ENCODE measurements at places on chromosomes 3 and 15.

- DNase-seq = no peak
These were observed 17.1 kb downstream of the CCDC13 start for GRCh38 chr3:42755681-42756578.

DNA sequence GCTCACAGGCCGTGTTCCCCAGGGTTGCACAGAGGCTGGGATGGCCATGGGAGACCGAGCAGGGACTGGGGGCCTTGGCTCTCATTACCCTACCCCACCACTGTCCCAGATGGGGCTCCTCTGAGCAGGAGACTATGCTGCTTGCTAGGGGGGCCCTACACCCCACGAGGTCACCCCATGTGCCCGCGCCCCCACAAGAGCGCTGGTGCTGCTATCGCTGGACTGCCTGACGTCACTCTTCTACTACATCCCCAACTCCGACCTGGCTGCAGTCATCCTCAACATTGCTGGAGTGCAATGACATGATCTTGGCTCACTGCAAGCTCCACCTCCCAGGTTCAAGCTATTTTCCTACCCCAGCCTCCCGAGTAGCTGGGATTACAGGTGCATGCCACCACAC is 307.7 kb downstream of the ARRDC4 start:
- no peak for DNase-seq

DNA sequence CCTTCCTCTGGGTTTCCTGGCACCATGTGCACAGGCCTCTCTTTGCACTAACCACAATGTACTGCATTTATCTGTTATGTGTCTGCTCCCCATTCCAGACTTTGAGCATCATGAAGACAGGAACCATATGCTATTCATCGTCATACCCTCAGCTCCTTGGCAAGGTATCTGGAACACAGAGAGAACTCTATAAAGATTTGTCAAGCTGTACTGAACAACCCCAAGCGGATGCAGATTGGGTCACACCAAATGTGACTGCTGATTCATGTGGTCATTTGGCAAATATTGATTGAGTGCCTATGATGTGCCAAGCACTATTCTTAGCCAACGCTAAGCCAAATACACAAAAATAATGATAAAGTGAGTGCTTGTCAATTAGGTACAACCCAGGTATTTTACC is 7.5 kb upstream of the MEGF11 start:
- DNase-seq = no peak

GRCh38 chr3:150766742-150767141 is 3.8 kb upstream of the SIAH2 start:
- DNase-seq = no peak

DNA sequence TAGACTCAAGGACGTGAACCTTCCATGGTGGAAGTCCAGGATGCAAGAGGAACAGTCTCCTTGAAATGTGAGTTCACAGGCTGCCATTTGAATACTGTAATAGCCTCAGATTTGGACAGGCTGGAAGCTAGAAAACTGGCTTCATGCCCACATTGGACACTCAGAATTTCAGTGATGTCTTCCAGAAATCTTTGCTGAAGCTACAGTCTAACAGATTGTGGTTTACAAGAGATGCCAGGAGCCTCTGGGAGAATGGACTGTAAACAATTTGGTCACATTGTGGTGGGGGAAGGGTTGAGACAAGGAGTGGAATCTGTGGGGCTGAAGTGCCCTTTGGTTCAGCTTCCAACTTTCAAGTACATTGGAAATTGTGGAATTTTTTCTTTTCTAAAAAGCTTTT is 252.0 kb upstream of the PROK2 start:
- no peak for DNase-seq

- DNase-seq = no peak
These were observed 9.5 kb upstream of the KBTBD12 start for GRCh38 chr3:127905556-127905955.

DNA sequence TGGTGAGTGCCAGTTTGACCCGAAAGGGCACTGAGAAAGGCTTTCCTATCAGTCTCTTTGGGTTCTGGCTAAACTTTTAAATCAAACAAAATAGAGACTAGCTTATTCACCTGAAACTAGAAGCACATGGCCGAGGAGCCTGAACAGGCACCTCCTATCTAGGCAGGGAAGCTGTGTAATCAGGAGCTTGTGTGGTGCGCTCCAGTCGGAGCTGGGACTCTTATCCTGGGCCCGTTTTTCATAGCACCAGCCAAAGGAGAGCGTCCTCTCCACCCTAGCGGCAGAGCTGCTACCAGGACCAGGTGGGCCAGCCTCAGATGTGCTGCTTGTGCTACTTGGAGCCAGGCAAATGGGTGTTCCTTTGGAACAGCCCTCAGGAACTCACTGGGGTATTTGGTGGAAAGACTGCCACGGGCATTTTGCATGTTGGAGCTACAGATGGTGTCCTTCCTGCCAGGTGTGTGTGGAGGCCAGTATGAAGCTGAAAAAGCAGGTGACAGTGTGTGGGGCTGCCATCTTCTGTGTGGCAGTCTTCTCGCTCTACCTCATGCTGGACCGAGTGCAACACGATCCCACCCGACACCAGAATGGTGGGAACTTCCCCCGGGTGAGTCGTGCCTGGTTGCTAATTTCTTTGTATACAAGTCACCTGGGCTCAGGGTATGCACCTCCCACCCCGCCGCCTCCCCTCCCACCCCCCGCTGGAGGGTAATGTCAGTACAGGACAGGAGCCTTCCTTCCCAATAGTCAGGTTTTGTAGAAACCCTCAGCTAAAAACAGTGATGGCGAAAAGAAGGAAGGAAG is 833 bp downstream of the MAN2A2 start:
- no peak for DNase-seq

- DNase-seq = no peak
These were observed 209.0 kb downstream of the MYRIP start for GRCh38 chr3:40018369-40018768.

- no peak for DNase-seq
These were observed 80.3 kb upstream of the FLNB start for GRCh38 chr3:57927916-57928315.

- no peak for DNase-seq
These were observed 87.0 kb upstream of the ALDH1L1 start for GRCh38 chr3:126267169-126267975.

GRCh38 chr3:24086206-24086605 is 141.1 kb downstream of the NR1D2 start:
- no peak for DNase-seq

- no peak for DNase-seq
These were observed 221.4 kb downstream of the CADPS start for GRCh38 chr3:62653796-62654195.

DNA sequence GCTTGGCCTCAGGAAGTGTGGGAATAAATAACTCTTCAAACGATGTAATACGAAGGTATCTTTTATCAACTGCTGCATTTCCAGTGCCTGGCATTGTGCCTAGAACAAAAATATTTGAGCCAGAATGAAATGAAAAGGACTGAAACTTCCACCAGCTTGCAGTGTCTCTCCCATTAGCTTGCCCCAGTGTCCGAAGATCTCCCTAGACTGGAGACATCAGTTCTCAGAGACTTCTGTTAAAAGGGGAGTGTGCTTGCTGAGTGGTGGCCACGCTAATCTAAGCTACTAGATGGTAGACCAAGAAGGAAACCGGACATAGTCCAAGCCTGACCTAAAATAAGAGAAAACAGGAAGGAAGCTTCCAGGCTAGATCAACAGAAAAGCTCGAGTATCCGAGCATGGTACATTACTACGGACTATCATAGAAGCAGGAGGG is 28.6 kb downstream of the KCNAB1 start:
- DNase-seq = no peak

Data from GM18507 (cell line).